Tracheal epithelial cell (primary cell): ENCODE measurements at places on chromosomes 1 and 21. TPM values are rescaled to one million over a fixed set of nuclear protein-coding genes. Genes with fewer than 3 reads are reported as not detected.

CNTN2 gene
- total RNA-seq: under 0.01 TPM in 1 of 2 replicates, not detected in the other

KRTAP19-1 gene
- total RNA-seq: 0.24 TPM in 1 of 2 replicates, not detected in the other

CYP4A11 gene
- total RNA-seq: not detected in 2 replicates

OR6N1 gene
- total RNA-seq: not detected in 2 replicates

LCE2D gene
- not detected in 2 replicates for total RNA-seq

AMPD1 gene
- total RNA-seq: not detected in 2 replicates
